Hematopoietic multipotent progenitor cell treated with erythropoietin and hydrocortisone succinate and interleukin-3 and kit ligand, for 4 days (in vitro differentiated cells): ENCODE measurements at places on chromosomes 6 and 20.

GRCh38 chr6:112054555-112055190 lies 769 bp downstream of the CCN6 start:
- no peak for DNase-seq

- DNase-seq = no peak
Measured at GRCh38 chr6:163474581-163474980, 60.1 kb downstream of the QKI start.

GRCh38 chr6:23340271-23340670 lies 770.9 kb downstream of the HDGFL1 start:
- DNase-seq = no peak

DNA sequence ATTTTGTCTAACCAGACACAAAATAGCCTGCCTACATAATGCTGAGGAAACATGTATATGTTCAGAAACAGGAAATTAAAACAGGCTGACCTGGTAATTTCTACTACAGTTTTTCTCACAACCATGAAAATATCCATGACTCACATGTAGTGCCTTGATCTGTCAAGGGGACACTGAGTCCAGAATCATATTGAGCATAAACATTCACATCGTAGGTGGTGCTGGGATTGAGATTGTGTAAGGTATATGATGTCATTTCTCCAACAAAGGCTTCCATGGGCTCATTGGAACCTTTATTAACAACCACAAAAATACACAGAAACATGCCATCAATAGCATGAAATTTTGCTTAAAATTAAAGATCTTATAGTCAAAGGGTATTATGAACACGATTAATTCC lies 80.9 kb downstream of the COL12A1 start:
- no peak for DNase-seq

GRCh38 chr6:158507174-158507573 lies 52.7 kb upstream of the TMEM181 start:
- DNase-seq = no peak

DNA sequence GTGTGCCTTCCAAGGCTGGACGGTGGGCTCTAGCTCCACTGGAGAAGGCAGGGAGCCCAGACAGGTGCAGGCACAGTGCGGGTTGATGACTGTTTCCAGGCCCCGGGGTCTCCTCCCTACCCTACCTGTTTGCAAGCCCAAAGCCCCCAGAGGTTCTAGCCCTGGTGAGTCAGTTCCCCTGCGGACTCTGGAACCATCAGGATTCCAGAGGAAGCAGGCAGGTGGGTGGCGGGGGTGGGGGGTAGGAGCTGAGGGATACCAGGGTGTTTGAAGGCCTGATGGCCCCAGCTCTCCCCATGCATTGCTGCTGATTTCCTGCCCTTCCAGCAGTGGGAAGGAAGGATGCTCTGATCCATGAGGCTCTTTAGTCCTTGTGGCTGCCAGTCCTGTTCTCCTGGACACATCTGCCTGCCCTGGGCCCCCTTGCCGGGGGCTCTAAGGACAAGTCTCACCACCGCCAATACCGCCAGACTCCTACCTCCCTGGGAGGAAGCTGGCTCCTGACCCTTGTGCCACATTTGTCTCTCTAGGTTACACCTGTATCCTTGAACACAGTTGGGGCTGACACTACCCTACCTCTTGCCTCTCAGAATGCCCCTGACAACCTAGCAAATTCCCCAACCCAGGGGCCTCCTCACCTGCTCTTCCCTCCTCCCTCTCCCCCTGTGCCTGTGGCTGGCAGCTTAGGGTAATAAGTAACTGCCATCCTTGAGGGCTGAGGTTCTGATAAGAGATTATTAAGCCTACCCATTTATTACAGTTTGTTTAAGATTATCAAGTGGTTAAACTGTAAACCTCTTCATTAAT lies 21.7 kb downstream of the KCNK5 start:
- no peak for DNase-seq

GRCh38 chr6:47438481-47439347 lies 38.9 kb upstream of the CD2AP start:
- peak; percentile 60 for DNase-seq

- no peak for DNase-seq
Measured at GRCh38 chr6:8513174-8513573, 77.8 kb upstream of the SLC35B3 start.
